ENCODE measurements at places on chromosomes 16 and 17. TPM values are rescaled to one million over a fixed set of nuclear protein-coding genes. Genes with fewer than 3 reads are reported as not detected.

Gene TBC1D3C
- not detected for total RNA-seq

Gene HOXB4
- 5.6 TPM for total RNA-seq

Gene MYH1
- total RNA-seq = 0.10 TPM

Gene GDPD3
- 3.0 TPM for total RNA-seq

Gene POLR3K
- total RNA-seq = 6.9 TPM

Gene TBC1D16
- total RNA-seq = 23.0 TPM

Gene CTRB1
- 11.3 TPM for total RNA-seq

Gene HP
- total RNA-seq = 132 TPM

Gene MYH8
- total RNA-seq = not detected

Gene KLHL10
- 0.37 TPM for total RNA-seq

Gene DRC7
- total RNA-seq = 9.4 TPM

Gene NT5C3B
- total RNA-seq = 37.6 TPM

Gene GINS3
- total RNA-seq = 1.4 TPM

Gene DNAAF8
- total RNA-seq = 4.3 TPM

Gene ZNF597
- 7.7 TPM for total RNA-seq

Gene IL34
- 14.0 TPM for total RNA-seq

Gene ABCC11
- 0.33 TPM for total RNA-seq

- no peak for DNase-seq
Observed at GRCh38 chr16:27374221-27374803, 27.7 kb upstream of the IL21R start.

DNA sequence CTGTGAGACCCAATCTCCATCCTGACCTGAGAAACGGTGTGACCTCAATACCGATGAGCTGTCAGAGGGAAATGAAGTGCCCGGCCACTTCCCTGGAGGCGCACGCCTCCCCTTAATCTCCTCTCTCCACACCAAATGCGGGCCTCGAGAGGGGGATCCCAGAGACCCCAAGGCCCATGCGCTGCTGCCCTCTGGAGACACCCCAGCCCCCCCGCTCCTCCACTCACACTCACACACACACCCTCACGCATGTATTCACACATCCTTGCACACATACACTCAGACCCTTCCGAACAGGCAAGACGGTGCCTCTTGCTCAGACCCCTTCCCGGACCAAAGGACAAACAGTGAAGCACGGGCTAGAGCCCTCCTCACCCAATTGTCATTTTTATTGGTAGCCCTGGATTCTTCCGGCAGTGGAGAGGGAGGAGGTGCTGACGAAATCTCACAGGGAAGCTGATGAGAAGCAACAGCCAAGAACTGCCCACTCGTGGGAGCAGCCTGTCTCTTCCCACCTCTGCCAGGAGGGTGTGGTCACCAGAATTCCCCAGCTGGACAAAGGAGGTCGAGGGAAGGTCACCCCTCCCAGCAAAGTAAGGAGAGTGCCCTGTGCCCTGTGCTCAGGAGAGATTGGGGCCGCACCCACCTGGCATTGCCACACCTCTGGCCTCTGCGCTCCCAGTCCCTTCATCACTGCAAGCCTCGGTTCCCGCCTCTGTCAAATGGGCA is 136.0 kb upstream of the TNRC6C start:
- no peak for DNase-seq

- DNase-seq = no peak
Observed at GRCh38 chr17:47252209-47252608, 1.4 kb upstream of the ITGB3 start.

- DNase-seq = no peak
Observed at GRCh38 chr17:48513097-48513496, 17.7 kb downstream of the HOXB1 start.

DNA sequence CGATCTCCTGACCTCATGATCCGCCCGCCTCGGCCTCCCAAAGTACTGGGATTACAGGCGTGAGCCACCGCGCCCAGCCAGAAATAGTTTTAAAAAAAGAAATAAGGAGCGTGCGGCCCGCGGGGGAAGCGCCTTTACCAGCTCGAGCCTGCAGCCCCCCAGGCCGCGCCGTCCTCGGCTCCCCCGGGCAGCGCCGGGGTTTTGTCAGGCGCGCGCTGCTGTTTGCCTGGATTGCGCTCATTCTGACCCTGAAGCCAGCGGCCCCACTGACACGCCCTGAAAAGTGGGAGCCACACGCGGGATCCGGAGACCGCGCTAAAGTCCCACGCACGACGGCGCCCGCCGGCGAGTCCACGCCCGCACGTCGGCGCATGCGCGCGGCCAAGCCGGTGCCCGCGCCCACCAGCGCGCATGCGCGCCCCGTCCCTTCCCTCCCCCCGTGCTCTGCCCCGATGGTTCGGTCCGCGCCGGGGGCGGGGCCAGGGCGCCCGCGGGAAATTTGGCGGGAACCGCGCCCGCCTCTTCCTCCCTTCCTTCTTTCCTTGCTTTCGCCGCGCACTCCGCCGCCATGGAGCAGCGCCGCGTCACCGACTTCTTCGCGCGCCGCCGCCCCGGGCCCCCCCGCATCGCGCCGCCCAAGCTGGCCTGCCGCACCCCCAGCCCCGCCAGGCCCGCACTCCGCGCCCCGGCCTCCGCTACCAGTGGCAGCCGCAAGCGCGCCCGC is at the start of gene CDT1:
TSS of gene CDT1 (plus strand) at position 526 of the 724 bp plus-strand sequence. CDS start at position 569, 43 bp downstream.
- peak; percentile 99 for DNase-seq

- no peak for DNase-seq
Observed at GRCh38 chr16:3761375-3762106, 44.2 kb upstream of the TRAP1 start.

DNA sequence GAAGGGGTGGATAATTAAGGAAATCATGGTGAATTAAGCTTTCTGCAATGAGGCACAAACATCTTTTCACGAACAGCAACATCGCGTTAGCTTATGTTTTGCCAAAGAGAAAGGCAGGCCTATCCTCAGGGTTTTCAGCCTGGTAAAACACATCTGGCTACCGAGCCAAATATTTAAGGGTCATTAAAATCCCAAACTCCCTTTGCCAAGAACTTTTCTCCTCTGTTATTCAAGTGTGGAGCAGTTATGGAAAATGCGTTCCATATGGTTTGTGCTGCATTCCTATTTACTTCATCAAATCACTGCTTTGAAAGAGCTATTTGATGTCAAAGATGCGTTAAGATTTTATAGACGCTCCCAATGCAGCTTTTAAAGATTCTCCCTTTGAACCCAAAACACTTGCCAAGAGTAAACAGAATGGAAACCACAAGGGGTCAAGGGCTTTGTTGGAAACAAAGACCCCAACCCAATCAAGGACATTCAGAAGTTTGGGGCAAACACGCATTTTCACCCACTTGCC is 308.3 kb upstream of the CDH5 start:
- no peak for DNase-seq

- no peak for DNase-seq
Observed at GRCh38 chr16:82152641-82153112, 17.3 kb downstream of the MPHOSPH6 start.

GRCh38 chr16:72094266-72094610 is 591 bp downstream of the DHX38 start:
- no peak for DNase-seq

GRCh38 chr16:27474921-27475320 is 72.9 kb downstream of the IL21R start:
- no peak for DNase-seq

- peak; percentile 76 for DNase-seq
Observed at GRCh38 chr16:70700101-70701020, 14.5 kb upstream of the MTSS2 start.

DNA sequence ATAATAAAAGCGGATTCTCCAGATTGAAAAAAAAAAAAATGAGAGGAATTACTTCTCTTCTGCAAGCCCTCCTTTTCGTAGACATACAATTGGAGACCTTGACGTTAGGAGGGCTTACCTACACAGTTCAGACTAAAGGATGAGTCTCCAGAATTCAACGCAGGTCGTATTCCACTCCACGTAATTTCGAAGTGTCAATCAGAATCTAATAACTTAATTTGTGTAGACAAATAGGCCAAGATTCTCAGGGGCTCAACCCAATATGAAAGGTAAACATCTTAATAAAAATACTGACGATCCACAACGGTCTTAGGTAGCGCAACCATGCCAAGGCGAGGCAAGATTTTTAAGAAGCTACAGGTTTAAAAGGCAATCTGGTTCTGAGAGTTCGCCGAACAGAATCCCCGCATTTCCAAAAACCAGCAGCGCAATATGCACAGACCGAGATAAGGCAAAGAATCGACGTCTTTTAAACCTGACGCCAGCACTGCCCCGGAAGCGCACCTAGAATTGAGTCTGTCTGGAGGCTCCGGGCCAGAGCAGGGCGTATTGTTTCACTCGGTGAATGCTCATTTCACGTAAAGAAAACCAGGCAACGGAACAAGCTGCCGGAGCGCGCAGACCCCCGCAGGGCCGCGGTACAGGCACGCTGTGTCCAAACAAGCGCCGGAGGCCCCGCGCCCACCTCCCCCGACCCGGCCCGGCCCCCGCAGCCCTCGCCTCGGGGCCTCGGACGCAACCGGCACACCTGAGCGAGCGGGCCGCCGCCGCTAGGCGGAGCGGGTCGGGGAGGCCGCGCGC is 623 bp downstream of the MBTPS1 start:
- no peak for DNase-seq

- no peak for DNase-seq
Observed at GRCh38 chr17:78185981-78186691, 716 bp downstream of the TK1 start.

- no peak for DNase-seq
Observed at GRCh38 chr16:78439646-78440045, 340.2 kb downstream of the WWOX start.

GRCh38 chr17:79093270-79093669 is 18.6 kb downstream of the ENGASE start:
- no peak for DNase-seq

DNA sequence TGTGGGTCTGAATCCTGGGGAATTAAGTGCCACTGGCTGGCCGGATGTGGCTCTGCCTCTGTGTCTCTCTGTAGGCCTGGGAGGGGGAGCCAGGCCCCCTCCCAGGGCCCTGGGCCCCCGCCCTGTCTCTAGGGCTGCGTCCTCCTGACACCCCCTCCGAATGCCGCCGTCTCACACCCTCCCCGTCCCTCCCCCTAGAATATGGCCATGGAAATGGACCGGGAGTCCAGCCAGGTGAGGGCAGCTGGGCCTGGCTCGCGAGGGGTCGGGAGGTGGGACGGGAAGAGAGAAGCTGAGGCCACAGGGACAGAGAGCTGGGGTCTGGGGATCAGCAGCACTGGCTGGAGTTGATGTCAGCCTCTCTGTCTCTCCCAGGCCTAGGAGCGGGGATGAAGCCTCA is 16.1 kb upstream of the PKMYT1 start:
- peak; percentile 54 for DNase-seq

- no peak for DNase-seq
Observed at GRCh38 chr17:61140081-61140786, 259.4 kb upstream of the TBX2 start.

GRCh38 chr17:61458000-61458399 is 5.8 kb downstream of the TBX4 start:
- DNase-seq = no peak

GRCh38 chr16:71882505-71883167 is 1.3 kb downstream of the ZNF821 start:
- DNase-seq = no peak

DNA sequence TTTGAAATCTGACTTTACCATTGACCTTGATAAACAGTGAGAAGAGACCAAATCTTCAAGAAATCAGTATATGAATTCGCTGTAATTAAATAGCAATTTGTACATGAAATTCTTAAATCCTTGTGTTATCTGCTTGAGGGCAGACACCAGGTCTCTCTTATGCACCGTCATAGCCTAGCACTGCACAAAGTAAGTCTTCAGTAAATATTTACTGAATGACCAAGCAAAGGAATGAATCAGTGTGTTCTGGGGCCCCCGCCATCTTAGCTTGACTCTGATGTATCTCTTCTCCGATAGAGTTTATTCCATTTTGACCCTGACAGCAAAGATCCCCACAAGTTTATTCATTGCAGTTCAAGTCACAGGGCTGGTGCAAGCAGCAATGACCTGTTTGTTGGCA is 328.0 kb downstream of the TMEM114 start:
- DNase-seq = no peak

- peak; percentile 88 for DNase-seq
Observed at GRCh38 chr17:1643293-1643998, 2.1 kb downstream of the SCARF1 start.

DNA sequence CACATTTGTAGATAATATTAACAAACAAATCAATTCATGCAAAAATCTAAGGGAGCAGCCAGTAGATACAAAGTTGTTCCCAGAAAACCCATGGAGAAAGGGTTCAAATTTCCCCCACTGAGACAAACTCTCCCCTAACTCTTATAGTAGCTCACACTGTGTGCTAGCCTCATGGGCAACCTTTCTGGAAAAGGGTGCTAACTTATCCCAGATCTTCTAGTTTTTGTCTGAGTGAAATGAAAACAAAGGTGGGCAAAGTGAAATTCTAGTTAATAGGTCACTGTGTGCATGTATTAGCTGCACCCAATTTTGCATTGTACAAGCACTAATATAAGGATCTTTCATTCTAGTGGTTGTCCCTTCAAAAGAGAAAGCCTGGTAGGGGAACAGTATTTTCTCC is 9.9 kb upstream of the USP32 start:
- no peak for DNase-seq

GRCh38 chr16:21301168-21301894 is 23.2 kb upstream of the CRYM start:
- DNase-seq = peak; percentile 94

DNA sequence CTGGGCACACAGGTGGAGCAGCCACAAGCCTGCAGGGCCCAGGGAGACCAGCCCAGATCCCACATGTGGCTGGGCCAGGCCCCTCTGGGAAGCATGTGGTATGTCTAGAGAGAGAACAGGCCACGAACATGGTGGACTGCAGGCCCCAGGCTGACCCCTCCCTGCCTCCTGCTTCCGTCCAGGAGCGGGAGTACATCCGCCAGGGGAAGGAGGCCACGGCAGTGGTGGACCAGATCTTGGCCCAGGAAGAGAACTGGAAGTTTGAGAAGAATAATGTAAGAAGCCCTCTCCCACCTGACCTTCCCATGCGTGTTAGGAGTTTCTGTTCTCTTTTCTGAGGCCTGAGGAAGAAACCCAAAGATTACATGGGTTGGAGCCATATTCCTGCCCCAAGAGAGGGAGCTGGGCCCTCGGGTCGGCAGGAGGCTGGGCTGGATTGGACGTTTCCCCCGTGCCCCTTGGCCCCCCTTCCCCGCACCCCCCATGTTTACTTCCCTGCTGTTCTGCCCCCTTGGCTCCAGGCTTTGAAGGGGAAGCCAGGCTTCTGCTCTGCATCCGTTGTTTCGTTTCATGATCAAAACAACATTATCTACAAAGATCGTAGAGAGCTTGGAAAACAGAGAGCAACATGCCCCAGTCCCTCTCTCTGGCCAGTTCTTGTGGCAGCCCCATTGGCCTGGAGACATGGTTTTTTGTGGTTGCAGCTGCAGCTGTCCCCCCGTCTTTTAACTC is 5.7 kb upstream of the TCAP start:
- no peak for DNase-seq

DNA sequence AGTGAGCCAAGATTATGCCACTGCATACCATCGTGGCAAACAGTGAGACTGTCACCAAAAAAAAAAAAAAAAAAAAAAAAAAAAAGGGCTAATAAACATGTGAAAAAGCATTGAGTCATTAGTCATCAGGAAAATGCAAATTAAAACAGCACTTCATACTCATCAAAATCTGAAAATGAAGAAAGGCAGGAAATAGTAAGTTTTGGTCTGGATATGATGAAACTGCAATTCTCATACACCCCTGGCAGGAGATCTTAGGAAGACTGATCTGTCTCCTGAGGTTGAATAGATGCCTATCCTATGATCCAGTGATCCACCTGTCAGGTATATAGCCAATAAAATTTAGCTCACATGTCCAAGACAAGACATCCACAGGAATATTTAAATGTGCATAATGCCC is 212.7 kb downstream of the CPPED1 start:
- no peak for DNase-seq

- DNase-seq = peak; percentile 79
Observed at GRCh38 chr17:74759243-74759801, 10.9 kb downstream of the NHERF1 start.

- no peak for DNase-seq
Observed at GRCh38 chr16:54363766-54364165, 77.2 kb upstream of the IRX3 start.

Data from upper lobe of left lung (tissue), 6 donors.